ENCODE measurements at places on chromosomes 12 and 14.
A peak's percentile ranks its signal among the peaks of the same experiment; 100 is the strongest.

DNA sequence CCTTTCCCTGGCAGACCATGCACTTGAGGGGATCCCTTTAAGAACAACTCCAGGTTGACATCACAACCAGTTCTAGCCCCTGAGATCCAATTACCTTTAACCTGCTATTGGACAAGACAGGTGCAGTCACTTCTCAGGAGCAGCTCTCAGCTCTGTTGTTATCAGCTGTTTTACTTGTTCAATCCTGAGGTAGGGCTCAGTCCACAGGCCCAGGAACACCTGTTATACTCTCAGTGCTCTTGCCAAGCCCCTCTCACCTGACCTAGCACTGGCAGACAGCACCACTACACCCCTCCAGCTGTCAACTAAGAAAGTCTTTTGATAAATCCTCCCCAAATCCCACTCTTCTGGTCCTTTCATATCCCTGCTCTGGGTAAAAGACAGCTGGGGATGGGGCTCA is 163.9 kb upstream of the TMTC2 start:
- no peak for DNase-seq

DNA sequence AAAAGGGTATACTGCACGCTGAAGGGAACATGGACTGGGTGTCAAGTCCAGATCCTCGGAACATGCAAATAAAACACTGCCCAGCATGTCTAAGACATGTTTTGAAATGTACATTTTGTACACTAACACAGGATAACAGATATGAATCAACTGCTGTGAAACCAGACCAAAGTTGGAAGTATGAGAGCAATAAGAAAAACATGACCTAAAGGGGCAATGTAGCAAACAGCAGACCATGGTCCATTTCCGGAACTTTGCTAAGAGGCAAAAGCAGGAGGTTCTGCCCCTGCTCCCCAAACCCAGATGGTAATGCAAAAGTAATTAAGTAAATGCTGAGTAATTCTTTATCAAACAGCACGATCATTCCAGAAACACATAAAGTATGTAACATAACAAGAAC is 125.2 kb downstream of the SLC25A21 start:
- no peak for DNase-seq

- no peak for DNase-seq
Observed at GRCh38 chr14:106204063-106204462, 677.7 kb downstream of the TMEM121 start.

GRCh38 chr14:91956616-91957015 is 9.1 kb upstream of the FBLN5 start:
- no peak for DNase-seq

DNA sequence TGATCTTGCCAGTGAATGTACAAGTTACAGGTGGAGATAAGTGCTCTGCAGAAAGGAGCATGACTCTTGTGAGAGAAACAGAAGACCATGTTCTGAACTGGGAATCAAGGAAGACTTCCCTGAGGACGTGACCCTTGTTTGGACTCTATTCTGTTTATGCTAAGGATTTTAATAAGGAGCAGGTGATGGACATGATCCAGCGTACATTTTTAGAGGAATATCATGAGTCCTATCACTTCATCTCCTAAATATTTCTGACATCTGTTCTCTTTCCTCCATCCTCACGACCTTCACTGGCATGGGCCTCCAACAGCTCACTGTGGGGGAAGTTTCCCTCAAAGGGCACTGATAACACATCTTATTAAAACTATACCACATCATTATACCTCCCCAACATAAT is 7.9 kb upstream of the SLC38A1 start:
- no peak for DNase-seq

GRCh38 chr12:128269181-128269591 is 2.2 kb downstream of the TMEM132C start:
- no peak for DNase-seq

- no peak for DNase-seq
Observed at GRCh38 chr14:55138091-55138490, 9.0 kb downstream of the LGALS3 start.

DNA sequence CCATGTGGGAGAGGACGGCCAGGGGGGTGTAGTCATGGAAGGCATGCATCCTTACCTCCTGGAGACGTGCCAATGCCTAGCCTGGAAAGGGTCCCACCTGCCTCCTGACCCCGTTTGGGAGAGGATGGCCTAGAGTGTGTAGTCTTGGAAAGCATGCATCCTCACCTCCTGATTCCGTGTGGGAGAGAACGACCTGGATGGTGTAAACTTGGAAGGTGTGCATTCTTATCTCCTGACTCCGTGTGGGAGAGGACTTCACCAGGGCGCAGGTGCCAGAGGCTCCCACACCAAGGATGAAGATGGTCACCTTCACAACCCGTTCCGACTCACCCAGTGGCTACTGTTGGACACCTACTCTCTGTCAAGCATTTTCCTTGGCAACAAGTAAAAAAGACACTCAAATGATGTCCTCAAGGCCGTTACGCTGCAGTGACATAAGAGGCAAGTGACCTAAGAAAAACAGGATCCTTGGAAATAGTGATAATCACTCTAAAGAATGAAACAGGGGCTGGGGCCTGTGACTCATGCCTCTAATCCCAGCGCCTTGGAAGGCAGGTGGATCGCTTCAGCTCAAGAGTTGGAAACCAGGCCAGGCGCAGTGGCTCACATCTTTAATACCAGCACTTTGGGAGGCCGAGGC is 37.5 kb upstream of the FZD10 start:
- no peak for DNase-seq

DNA sequence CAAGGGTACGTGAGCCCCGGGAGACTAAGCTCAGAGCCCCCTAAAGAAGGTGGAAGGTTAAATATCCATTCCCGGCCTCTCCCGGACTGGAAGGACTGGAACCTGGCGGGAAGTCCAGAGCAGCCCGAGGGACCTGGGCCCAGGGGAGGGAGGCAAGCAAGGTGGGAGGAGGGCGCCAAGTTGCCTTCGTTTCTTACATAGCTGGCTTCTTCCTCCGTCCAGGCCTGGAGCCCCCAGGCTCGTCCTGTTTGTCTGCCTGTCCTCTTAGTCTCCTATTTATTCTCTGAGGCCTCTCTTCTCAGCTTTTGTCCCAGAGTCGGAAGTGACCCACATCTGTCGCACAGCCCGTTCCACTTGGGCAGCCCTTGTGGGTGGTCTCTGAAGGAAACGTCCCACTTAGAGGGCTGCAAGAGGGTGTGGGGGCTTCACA is 745 bp downstream of the PCK2 start:
- DNase-seq = no peak

DNA sequence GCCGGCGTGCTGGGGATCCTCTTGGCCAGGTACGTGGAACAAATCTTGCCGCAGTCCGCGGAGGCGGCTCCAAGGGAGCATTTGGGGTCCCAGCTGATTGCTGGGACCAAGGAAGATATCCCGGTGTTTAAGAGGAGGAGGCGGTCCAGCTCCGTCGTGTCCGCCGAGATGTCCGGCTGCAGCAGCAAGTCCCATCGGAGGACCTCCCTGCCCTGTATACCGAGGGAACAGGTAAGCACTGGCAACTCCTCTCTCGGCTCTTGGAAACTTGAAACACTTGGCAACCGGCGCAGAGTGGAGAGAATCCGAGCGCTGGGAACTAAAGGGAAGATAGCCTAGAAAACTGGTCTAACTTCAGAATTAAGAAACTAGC is 1.7 kb downstream of the PDE3A start:
- peak; percentile 54 for DNase-seq

- DNase-seq = no peak
Observed at GRCh38 chr12:75823475-75823874, 208.1 kb downstream of the PHLDA1 start.

GRCh38 chr12:118102070-118102469 is 1.7 kb downstream of the VSIG10 start:
- no peak for DNase-seq

GRCh38 chr12:80936353-80936641 is 1.4 kb downstream of the LIN7A start:
- DNase-seq = no peak

DNA sequence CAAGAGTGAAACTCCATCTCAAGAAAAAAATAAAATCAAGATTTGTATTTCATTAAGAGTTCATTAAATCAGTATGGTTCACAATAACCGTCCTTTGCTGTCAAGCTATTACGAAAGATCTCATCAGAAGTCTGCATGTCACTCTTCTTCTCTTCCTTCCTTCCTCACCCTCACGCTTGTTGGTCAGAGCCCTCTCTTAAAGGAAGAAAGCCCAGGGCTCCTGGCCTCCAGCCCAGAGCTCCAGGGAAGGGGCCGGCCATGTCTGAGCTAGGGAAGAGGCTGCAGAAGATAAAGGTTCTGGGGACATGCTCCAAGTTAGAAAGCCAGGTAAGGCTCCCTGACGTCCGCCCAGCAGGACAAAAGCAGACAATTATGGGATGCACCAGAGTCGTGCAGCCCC is 43.1 kb upstream of the DLK1 start:
- no peak for DNase-seq

GRCh38 chr12:124507188-124508109 is 60.0 kb downstream of the NCOR2 start:
- no peak for DNase-seq

GRCh38 chr14:22539831-22540230 is 49.2 kb downstream of the DAD1 start:
- no peak for DNase-seq

- no peak for DNase-seq
Observed at GRCh38 chr14:106276326-106277267, 750.2 kb downstream of the TMEM121 start.

Data from C1 segment of cervical spinal cord (tissue), 14 donors.